ENCODE measurements at places on chromosomes 6 and 20.
A peak's percentile ranks its signal among the peaks of the same experiment; 100 is the strongest.

- peak; percentile 75 for DNase-seq
These were observed at the start of gene CST7 for GRCh38 chr20:24948939-24949679. TSS of gene CST7 (plus strand) at chr20:24949269. CDS start at chr20:24949506, 237 bp downstream.

DNA sequence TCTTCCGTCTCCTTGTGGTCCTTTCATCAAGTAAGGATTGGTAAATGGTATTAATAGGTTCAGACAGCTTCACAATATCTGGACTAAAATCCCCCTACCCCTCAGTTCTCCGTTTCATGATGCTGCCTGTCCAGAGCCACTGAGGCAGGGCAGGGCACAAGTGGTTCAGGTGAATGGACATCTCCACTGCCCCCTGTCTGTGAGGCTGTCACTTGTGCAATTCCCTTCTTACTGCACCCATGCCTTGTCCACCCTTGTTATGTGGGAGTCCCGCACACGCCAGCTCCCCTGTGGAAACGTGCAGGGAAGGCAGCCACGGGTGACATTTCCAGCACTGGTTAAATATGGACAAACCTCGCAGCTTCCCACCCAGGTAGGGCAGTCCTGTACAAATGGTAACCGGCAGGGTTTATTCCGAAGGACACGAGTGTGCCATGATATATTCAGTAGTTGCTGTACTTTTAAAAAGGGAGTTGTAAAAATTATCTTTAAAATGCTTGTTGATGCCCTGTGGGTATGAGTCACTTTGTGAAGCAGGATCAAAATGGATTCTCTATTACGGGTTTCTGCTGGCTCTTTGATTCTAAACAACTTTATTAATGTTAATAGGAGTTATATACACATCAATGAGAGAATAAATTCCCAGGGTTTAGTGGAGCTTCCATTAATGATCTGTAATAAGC is 73.5 kb downstream of the FYN start:
- no peak for DNase-seq

DNA sequence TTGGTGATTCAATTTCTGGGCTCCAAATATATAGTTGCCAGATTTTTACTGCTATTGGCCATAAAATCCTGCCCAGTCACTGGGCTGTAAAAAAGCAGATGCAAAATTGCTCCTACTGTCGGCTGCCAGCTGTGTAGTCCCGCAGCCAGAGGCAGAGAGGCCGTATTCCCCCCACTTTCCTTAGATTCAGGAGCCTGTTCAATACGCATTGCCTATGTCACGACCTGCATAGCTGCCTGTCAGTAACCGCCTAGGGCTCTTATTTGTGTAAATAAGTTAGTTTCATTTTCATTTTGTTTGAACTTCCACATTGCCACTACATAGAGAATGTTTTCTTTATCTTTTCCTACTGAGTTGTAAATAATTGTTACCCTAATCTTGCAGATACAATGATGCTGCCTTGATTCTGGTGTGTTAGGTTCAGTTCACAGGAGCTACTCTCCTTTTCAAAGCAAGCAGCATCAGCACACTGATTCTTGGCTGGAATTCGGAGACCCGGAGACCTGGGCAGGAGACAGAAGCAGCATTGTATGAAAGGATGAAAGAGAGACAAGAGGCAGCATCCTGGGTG is 46.0 kb upstream of the UST start:
- DNase-seq, result no peak

GRCh38 chr6:156699017-156699421 is 78.2 kb upstream of the ARID1B start:
- DNase-seq, result no peak

DNA sequence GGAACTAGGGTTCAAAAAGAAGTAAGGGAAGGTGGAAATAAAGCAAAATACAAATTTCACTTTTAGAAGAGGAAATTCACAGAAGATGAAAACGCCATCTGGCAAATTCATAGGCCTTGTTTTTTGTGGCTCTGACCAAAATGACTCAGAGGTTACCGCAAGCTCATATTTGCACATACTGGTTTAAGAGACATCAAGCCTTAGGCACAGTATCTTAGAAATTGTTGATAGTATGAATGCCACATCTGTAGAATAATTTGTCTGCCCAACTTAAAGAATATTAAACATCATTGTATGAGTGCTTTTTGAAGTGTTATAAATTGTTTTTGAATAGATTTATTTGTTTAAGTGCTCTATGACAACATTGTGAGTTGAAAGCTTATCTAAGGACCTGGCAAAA is 10.6 kb downstream of the TAAR1 start:
- DNase-seq, result no peak
